ENCODE measurements at places on chromosomes 1 and 21.

DNA sequence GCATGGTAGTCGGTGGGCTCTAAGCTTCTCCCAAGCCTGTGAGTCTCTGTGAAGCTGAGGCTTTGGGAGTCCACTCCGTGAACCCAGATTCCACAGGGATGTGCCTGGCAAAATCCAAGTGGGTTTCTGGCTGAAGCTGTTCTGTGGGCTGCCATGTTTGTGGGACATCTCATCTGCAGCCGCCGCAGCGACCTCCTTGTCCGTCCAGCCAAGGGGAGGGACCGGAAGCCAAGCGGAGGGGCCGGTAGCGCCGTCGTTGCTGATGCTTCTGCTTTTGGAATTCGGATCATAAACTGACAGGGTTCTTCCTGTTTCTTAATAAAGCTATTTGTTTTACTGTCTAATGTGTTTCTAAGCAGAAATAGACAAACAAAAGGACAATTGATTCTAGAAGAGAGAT lies 13.3 kb downstream of the KIF26B start:
- no peak for DNase-seq

DNA sequence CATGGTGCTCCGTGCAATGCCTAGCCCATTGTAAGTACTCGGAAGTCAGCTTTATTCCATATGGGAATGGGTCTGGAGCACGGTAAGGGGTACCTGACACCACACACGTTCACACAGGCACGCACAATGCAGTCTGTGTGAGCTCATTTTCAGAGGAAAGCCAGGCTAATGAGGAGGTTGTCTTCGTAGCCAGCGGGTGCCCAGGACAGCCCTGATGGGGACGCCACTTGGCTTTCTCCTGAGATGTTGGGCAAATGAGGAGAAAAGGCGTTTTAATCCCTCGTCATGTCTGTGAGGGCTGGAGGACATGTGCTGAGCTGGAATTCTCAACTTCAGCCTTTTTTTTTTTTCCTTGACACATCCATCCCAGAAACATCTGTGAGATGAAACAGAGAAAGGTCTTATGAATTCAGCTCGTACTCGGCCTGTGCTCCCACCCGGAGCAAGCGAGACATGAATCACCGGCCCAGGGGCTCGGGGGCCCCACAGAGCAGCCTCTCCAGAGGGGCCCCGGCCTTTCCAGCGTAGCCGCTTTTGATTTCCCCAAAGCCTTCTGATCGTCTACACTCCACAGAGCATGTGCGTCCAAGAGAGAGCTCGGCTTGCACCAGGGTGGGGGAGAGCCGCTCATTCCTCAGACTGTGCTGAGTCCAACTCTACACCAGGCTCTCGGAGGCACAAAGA lies 125.1 kb downstream of the EPHB2 start:
- no peak for DNase-seq

- DNase-seq = peak; percentile 20
These were observed 75.8 kb downstream of the FOXJ3 start for GRCh38 chr1:42259059-42259738.

DNA sequence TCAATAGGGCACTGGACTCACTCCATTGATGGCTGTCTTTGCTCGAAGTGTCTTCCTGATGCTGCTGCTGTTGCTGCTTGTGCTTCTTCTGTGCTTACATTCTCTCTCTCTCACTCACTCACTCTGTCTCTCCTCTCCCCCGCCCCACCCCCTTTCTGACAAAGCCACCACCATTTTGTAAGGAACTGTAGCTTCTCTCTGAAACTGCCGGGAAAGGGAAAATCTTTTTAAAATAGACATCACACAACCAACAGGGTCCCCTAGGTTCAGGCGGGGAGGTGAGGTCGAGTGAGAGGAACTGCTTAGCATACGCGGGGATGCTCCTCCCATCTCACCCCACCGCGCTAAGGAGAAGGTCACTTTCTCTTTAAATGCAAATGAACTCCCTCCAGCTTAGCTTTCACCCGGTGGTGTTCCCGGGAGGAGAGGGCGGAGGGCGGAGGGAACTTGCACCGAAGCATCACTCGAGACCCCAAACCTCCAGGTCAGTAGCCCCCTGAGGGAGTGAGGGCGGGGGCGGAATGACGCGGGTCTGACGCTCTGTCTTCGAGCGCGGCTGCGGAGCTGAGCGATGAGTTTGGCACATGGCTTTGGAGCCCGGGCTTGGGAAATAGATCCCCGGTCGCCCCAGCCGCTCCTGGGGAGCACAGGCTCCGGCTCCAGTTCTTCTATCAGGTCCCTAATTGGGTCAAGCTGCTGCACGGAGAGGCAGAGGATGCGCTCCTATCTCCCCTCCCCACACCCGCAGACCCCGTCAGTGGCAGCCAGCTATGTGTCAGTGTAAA lies at the start of gene CCDC28B:
Gene CCDC28B, plus strand, starts transcription at position 370 of the 785 bp plus-strand sequence. CDS start 1,341 bp downstream, outside the sequence.
- peak; percentile 71 for DNase-seq

- no peak for DNase-seq
These were observed 16.5 kb downstream of the MGST3 start for GRCh38 chr1:165647517-165647916.

- DNase-seq = no peak
These were observed 20.4 kb upstream of the FOXO6 start for GRCh38 chr1:41340655-41341364.

GRCh38 chr1:43789604-43790550 lies 82.5 kb downstream of the ST3GAL3 start:
- no peak for DNase-seq

DNA sequence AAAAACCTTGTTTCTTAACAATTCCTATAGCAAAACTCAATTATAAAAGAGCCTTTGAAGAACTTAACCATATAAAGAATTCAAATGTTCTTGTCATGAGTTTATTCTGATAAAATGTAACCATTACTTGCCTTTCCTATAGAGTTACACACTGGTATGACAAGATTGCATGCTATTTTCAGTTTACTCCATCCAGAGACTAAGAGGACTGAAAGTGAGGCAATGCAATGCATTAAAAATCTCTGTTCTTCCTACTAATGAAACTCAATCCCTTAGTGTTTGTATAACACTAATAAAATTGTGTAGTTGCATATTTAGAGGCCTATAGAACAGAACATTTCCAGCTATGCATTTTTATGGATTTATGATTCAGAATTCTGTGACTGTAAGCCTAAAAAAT lies 88.1 kb downstream of the COP1 start:
- DNase-seq = no peak

- DNase-seq = no peak
These were observed 149.3 kb downstream of the AK5 start for GRCh38 chr1:77430966-77431690.

DNA sequence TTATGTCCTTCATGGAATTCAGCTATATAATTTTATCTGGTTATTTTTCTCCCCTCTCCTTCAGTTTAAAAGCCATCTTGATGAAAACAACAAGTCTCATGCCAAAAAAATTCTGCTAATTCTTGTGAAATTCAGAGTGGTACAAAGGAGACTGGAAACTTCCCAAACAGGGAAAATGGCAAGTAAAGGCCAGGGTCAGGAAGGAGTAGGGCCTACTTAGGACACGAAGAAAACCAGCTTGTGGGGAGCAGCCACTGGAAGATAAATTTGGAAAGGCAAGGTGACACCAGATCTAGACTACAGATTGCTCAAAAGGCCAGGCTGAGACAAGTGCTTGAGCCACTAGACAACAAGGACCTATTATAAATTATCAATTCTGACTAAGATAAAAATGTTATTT lies 6.4 kb downstream of the TSTD1 start:
- no peak for DNase-seq

- DNase-seq = no peak
These were observed 65.1 kb upstream of the JUN start for GRCh38 chr1:58848818-58849411.

GRCh38 chr1:217564833-217565232 lies 66.1 kb downstream of the GPATCH2 start:
- no peak for DNase-seq

DNA sequence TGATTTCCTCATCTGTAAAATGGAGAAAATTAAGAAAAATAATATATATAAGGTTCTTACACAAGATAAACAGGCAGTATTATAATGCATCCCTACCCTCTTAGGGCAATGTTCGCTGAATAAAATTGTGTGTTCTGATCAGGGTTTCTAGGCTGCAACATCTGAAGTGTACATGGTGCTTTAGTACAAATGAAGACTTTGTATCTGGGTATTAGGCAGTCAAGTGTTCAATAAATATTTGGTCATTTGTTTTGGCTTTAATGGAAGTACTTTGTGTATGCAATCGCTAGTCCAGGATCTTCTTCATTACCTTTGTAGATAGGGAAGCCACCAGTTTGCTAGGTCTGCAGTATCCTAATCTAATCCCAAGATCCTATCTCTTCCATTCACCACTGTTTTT lies 28.1 kb downstream of the DNASE2B start:
- DNase-seq = no peak

DNA sequence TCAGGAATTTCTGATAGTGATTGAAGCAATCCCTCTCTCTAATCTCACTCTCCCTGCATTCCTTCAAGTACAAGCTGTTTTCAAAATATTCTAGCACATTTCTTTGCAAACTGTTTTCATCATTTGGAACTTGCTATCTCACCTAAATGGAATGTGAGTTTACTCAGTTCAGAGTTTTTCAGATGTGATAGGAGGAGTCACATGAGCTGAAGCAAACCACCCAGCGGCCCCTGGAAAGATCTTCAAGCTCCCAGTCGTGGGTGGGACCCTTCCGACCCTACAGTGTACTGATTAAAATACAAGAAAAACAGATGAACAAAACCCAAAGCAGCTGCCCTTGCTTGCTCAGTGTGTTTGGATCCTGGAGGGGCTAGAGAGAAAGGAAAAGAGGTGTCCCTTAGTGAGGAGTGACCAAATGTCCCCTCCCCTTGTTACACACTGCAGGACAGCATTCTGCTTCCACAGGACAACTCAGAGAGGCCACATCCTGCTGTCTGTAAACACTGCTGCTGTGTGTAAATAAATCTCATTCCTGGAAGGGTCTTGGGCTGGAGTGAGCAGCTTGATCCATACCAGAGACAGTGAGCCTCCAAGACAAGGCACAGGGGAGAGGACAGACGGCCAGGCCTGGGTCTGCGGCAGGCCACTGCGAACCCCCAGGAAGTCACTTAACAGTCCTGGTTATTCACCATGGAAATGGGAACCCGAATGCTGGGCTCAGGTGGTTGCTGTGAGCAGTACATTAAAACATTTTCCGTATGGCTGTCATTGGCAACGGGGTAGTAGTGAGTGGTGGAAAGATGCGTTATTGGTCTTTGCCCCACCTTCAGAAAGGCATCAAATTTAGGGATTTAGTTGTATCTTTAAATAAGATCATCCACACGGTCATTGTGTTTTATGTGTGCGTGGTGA lies 229.2 kb downstream of the RHOU start:
- DNase-seq = no peak

GRCh38 chr1:226827458-226827857 lies 43.0 kb upstream of the PSEN2 start:
- no peak for DNase-seq

- no peak for DNase-seq
These were observed 29.1 kb upstream of the IGSF5 start for GRCh38 chr21:39715804-39716397.

DNA sequence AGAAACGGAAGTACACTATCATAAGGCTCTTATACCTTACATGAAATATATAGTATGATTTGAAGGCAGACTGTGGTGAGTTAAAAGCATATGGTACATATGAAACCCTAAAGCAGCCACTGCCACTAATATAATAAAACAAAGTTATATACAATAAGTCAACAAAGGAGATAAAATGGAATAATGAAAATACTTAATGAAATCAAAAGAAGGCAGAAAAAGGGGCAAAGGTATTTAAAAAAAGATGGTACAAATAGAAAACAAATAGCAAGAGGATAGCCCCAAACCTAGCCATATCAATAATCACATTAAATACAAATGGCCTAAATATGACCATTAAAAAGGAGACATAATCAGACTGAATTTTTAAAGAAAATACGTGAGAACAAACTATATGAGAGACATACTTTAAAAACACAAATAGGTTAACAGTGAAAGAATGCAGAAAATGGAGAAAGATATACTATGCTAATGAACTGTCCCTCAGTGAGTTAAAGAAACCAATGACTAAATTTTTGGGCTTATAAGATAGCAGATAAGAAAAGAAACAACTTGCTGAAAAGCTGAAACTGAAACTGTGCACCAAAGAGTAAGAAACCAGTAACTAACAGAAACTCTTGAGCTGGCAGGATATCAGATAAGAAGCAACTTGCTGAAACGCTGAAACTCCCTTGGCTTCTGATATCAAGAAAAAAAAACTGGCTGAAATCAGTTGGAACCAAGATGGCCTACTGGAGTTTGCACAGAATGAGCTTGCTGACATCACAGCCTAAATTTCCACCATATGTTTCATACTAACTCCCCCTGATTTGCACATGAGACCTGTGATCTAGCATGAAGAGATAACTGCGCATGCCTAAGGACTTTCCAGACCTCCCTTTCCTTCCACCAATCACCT lies 44.3 kb upstream of the IL10 start:
- DNase-seq = peak; percentile 42

DNA sequence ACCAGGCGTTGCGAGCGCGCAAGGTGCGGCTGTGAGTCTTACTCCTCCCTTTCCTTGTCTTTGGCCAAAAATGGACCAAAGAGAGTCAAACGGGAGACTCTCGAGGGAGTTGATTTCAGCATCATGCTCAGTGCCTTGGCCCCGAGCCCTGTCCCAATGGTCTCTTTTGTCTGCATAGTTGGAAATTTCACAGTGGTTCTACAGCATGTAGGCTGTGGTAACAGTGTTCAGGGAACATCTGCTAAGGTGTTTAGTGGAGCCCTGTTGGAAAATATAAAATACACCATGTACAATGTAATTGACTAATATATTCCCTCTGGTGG lies 2.7 kb downstream of the CACNA1E start:
- DNase-seq = no peak

GRCh38 chr1:42938645-42939615 lies 19.7 kb downstream of the SLC2A1 start:
- DNase-seq = no peak

- peak; percentile 31 for DNase-seq
These were observed 4.7 kb downstream of the FOXO6 start for GRCh38 chr1:41365772-41366454.

DNA sequence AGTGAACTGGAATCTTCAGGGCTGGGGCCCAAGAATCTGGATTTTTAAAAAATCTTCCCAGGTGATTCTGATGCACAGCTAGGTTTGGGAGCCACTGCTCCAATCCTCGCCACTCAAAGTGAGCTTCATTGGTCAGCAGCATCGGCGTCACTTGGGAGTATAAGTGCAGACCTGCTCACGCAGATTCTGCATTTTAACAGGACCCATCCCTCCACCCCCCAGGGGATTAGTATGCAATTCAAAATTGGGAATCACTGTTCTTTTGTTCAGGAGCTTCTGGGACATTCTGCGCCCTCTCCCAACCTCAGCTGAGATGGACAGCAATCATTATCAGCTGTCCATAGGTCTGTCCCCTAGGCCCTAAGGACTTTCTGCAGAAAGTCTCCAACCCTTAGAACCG lies 53.5 kb downstream of the LGR6 start:
- DNase-seq = no peak

- DNase-seq = no peak
These were observed 72.9 kb downstream of the RPS6KA1 start for GRCh38 chr1:26602378-26602959.

GRCh38 chr1:212979340-212980122 lies 29.2 kb downstream of the VASH2 start:
- peak; percentile 78 for DNase-seq

- DNase-seq = no peak
These were observed 31.1 kb downstream of the ALG14 start for GRCh38 chr1:95041491-95042165.

GRCh38 chr1:3196577-3197245 lies 127.7 kb downstream of the PRDM16 start:
- no peak for DNase-seq

All from GM06990 (cell line).